ENCODE measurements at places on chromosomes 3 and 15. TPM values are rescaled to one million over a fixed set of nuclear protein-coding genes. Genes with fewer than 3 reads are reported as not detected.

Gene NEK10
- 1.1 TPM for total RNA-seq

Gene SEMA6D
- total RNA-seq: 59.4 TPM

DNA sequence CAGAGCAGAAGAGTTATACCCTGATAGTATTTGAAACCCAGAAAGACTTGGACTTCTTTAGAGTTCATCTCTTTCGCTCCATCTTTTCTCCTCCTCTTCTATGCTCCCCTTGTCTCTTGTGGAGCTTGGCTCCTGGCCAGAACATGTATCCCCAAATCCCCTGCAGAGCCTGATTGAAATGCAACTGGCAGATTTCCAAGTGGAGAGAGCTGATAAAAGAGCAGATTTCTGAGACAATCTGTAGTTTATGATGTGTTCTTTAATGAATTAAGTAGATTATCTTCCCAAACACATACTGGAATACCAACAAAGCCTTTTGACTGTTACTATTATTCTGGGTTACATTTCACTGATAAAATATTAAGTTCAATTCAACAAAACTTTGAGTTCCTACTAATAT, 33.4 kb downstream of the UNC13C start:
- no peak for DNase-seq
- H3K4me3 ChIP-seq: no peak overlapping the region
- no peaks in the 10 kb centered on the region for H3K27me3 ChIP-seq
- H3K36me3 ChIP-seq: no peaks in the 10 kb centered on the region
- no peaks in the 10 kb centered on the region for H3K4me1 ChIP-seq

- H3K4me1 ChIP-seq: no peaks in the 10 kb centered on the region
- H3K36me3 ChIP-seq: no peaks in the 10 kb centered on the region
- H3K27me3 ChIP-seq: no peaks in the 10 kb centered on the region
- H3K4me3 ChIP-seq: no peak overlapping the region
- no peak for DNase-seq
Measured at GRCh38 chr3:20657560-20657959, 471.6 kb upstream of the SGO1 start.

DNA sequence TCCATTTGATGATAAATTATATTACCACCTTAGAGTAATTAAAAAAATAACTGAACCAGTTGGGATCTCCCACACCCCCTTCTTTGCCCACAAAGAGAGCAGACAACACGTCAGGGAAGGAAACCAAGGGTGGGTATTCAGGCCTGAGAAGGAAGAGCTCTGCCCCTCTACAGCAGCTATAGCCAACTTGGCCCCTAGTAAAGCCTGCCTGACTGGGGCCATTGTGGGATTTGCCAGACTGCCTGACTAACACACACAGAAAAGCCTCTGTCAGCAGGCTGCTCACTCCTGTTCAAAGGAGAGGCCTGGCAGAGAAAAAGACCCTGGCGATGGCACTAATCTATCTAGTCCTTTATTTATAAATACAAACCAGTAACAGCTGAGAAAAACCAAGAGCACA, 41.4 kb downstream of the ATP8B4 start:
- no peak overlapping the region for H3K27ac ChIP-seq
- H3K27me3 ChIP-seq: no peaks in the 10 kb centered on the region
- no peak overlapping the region for H3K4me3 ChIP-seq
- no peak for DNase-seq
- no peaks in the 10 kb centered on the region for H3K36me3 ChIP-seq

GRCh38 chr3:126606001-126606400, 47.3 kb upstream of the C3orf22 start:
- no peaks in the 10 kb centered on the region for H3K4me1 ChIP-seq
- no peaks in the 10 kb centered on the region for H3K36me3 ChIP-seq
- H3K27ac ChIP-seq: no peak overlapping the region
- H3K27me3 ChIP-seq: no peaks in the 10 kb centered on the region
- H3K4me3 ChIP-seq: no peak overlapping the region

- no peaks in the 10 kb centered on the region for H3K4me1 ChIP-seq
- peak; percentile 58 for DNase-seq
- H3K36me3 ChIP-seq: no peaks in the 10 kb centered on the region
- H3K27ac ChIP-seq: no peak overlapping the region
Measured at GRCh38 chr15:53197426-53197839, 407.3 kb upstream of the ONECUT1 start.

GRCh38 chr3:4808637-4809036, 170.6 kb upstream of the BHLHE40 start:
- no peak overlapping the region for H3K27ac ChIP-seq
- no peak overlapping the region for H3K4me3 ChIP-seq
- no peak for DNase-seq
- H3K4me1 ChIP-seq: no peaks in the 10 kb centered on the region
- H3K27me3 ChIP-seq: no peaks in the 10 kb centered on the region
- H3K36me3 ChIP-seq: no peaks in the 10 kb centered on the region

- no peak overlapping the region for H3K4me3 ChIP-seq
- H3K4me1 ChIP-seq: peaks cover 4% of the 10 kb centered on the region
- H3K27me3 ChIP-seq: no peaks in the 10 kb centered on the region
- no peak for DNase-seq
Measured at GRCh38 chr3:177679568-177680471, 482.5 kb upstream of the TBL1XR1 start.

GRCh38 chr3:27800261-27800660, 78.1 kb upstream of the EOMES start:
- no peaks in the 10 kb centered on the region for H3K4me1 ChIP-seq
- no peak for DNase-seq
- H3K27me3 ChIP-seq: no peaks in the 10 kb centered on the region
- no peaks in the 10 kb centered on the region for H3K36me3 ChIP-seq
- no peak overlapping the region for H3K4me3 ChIP-seq

Measured in transverse colon (tissue), 4 donors.